ENCODE measurements at places on chromosomes 3 and 15.

DNA sequence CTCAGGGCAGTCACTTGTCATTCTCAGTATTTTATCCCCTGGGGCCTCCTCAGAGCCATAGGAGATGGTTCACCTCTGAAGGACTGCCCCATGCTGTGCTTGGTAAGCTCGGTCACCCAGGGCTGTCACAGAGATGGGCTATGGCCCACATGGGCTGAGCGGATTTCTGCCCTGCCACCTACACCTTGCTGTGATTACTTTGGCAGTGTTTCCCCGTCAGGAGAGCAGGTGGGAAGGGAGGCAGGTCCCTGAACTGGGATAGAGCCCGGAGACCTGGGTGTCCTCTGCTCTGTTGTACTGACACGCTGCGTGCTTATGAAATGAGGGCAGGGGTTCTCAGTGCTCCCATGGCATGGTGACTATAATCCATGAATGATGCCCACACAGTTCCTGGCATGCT, 48.9 kb downstream of the APBA2 start:
- DNase-seq = no peak

DNA sequence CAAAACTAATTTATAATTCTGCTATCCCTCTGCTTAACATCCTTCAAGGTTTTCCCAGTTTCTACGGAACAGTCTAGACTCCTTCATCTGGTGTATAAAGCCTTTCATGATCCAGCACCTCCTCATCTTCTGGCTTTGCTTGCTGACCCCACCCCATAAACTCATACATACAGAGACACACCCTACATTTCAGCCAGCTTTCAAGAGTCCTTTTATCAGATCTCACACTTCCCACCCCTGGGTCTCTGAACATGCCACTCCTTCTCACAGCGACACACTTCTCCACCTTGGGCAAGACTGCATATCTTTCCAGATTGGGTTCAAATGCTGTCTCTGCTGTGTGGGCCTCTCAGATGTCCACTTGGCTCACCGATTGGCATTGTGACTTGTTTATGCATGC, 166.8 kb upstream of the LPP start:
- DNase-seq = no peak

- no peak for DNase-seq
Observed at GRCh38 chr15:60389261-60390077, 8.3 kb downstream of the ANXA2 start.

GRCh38 chr15:92822216-92823144, 77.6 kb upstream of the CHD2 start:
- DNase-seq = no peak

DNA sequence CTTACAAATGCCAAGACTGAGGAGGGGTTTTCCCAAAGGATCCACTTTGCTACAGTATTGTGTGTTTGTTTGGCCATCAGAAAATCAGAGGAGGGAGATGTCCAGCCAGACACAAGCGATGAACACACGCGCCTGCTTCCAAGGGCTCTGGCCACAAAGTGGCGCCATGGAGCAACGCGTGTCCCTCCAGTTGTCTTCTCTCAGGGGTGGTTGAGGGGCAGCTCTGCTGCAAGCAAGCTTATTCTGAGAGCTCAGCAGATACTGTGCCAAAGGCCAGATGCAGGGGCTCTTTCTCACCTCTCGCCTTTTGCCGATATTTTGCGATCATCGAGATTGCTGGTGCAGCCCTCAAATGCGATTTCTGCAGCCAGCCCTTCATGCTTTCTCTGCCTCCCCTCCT, 88.9 kb upstream of the OSBPL11 start:
- peak; percentile 4 for DNase-seq

GRCh38 chr3:173397161-173398110, at the start of gene NLGN1:
Gene NLGN1, plus strand, starts transcription at chr3:173397744.
- DNase-seq = peak; percentile 76

GRCh38 chr3:76177610-76178009, 392.3 kb upstream of the ZNF717 start:
- DNase-seq = no peak

- DNase-seq = no peak
Observed at GRCh38 chr15:71003319-71003718, 110.7 kb downstream of the LRRC49 start.

GRCh38 chr3:138062626-138063025, 52.7 kb downstream of the CLDN18 start:
- DNase-seq = peak; percentile 15

DNA sequence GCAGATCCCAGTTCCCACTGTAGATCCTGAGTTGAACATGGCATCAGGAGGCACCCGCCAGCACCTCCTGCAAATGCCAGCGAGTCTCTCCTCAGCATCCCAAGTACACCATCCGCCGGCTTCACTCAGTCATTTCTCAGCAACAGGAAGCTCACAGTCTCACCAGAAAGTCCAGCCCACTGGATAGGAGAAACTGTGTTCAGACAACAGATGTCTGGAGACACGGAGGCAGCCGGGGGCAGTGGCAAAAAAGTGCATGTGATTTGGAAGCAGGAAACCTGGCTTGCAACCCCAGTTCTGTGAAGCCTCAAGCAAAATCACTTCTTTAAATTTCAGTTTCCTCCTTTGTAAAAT, 68.7 kb downstream of the SRGAP3 start:
- DNase-seq = no peak

- no peak for DNase-seq
Observed at GRCh38 chr3:152192936-152193672, 75.6 kb upstream of the MBNL1 start.

DNA sequence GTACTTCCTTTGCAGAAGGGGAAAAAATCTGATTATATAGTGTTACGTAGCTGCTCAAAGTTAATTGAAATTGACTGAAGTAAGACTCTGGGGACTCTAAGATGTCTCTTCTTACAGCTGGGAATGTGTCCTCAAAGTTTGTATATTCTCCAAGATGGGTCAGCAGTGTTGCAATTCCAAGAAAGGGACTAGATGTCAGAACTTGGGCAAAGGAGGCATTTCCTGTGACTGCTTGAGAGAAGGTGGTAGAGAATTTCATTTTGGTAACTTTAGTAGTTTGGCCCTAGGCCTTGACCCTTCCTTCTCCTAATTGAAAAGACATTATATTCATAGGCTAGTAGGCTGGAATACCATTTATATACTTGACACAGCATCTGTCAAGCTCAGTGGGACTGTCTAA, 33.9 kb downstream of the PTPRG start:
- no peak for DNase-seq

DNA sequence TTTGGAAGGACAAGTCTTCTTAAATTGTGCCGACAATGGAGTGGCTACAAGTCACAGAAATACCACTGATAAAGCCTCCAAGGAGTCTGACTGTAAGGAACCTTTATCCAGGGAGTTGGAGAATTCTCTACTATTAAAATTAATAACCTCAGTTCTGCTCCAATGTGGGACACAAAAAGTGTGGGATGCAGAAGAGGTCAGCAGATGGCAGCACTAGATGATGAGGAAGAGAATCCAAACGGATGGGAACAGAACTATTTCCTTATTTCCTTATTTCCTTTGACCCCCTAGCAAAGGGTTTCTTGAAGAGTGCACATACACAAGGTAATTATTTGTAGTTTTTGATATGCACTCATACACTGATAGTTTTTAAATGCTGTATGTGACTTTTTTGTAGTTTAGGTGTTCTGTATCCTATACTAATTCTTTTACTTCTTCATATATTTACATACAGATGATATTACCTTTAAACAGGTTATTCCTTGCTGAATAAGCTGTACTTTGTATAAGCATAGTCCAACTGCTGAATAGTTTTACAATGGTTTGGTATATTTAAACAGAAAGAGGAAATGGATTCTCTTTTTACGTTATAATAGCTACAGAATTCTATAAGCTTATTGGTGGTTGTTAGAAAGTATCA, 25.6 kb upstream of the NLGN1 start:
- DNase-seq = no peak

- DNase-seq = no peak
Observed at GRCh38 chr3:150370122-150370602, 37.9 kb upstream of the TSC22D2 start.
